ENCODE measurements at places on chromosomes 7 and 10. TPM values are rescaled to one million over a fixed set of nuclear protein-coding genes. Genes with fewer than 3 reads are reported as not detected.

Gene VGF
- total RNA-seq, result 0.07 TPM

Gene BAMBI
- 3.2 TPM for total RNA-seq

Gene EN2
- not detected for total RNA-seq

Gene ALOX5
- total RNA-seq, result not detected

Gene HACD1
- total RNA-seq, result 27.6 TPM

Gene SLC26A3
- not detected for total RNA-seq

Gene GOLGA7B
- total RNA-seq, result not detected

Gene ANKRD61
- 0.22 TPM for total RNA-seq

Gene FXYD4
- not detected for total RNA-seq

Gene SLC18A3
- total RNA-seq, result not detected

Gene EPHB6
- 0.66 TPM for total RNA-seq

Gene PGAM2
- total RNA-seq, result not detected

Gene COL1A2
- total RNA-seq, result 3.7 TPM

Gene CAV2
- 406 TPM for total RNA-seq

Gene TMEM176A
- total RNA-seq, result not detected

Gene GNAI1
- total RNA-seq, result 13.7 TPM

Gene CALHM3
- total RNA-seq, result not detected

Gene ITGB1
- total RNA-seq, result 1,415 TPM

Gene ASCC1
- 46.9 TPM for total RNA-seq

Gene MMP21
- 0.13 TPM for total RNA-seq

Gene SPDYE8
- not detected for total RNA-seq

Gene COL17A1
- total RNA-seq, result 1.7 TPM

Gene PLEKHS1
- not detected for total RNA-seq

Gene KCTD7
- 6.4 TPM for total RNA-seq

Gene MSS51
- total RNA-seq, result 2.0 TPM

Gene CPEB3
- total RNA-seq, result 2.0 TPM

Gene GCK
- total RNA-seq, result 0.14 TPM
